ENCODE measurements at places on chromosomes 7 and 10. TPM values are rescaled to one million over a fixed set of nuclear protein-coding genes. Genes with fewer than 3 reads are reported as not detected.

- DNase-seq, result no peak
Observed at GRCh38 chr10:110275128-110275729, 29.5 kb downstream of the SMNDC1 start.

DNA sequence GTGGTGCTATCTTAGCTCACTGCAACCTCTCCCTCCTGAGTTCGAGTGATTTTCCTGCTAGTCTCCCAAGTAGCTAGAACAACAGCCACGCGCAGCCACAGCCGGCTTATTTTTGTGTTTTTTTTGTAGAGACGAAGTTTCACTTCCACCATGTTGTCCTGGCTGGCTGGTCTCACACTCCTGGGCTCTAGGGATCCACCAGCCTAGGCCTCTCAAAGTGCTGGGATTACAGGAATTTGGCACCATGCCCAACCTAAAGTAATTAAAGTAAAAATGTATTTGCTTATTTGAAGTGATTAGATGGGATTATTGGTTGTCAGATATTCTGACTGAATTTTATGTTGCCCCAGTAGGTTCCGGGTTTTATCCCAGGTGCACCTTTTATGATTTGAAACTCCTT lies 22.7 kb downstream of the LUC7L2 start:
- no peak for DNase-seq

- DNase-seq, result no peak
Observed at GRCh38 chr7:1586126-1586826, 16.4 kb upstream of the PSMG3 start.

GRCh38 chr7:2605608-2606538 lies 25.9 kb upstream of the TTYH3 start:
- no peak for DNase-seq

- no peak for DNase-seq
Observed at GRCh38 chr10:62691336-62691735, 113.2 kb upstream of the ADO start.

DNA sequence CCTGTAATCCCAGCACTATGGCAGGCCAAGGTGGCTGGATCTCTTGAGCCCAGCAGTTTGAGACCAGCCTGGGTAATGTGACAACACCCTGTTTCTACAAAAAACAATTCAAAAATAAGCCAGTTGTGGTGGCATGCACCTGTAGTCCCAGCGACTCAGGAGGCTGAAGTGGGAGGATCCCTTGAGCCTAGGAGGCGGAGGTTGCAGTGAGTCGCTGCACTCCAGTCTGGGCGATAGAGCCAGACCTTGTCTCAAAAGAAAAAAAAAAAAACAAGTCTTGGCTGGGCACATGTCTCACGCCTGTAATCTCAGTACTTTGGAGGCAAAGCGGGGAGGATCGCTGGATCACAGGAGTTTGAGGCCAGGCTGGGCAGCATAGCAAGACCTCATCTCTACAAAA lies 74.6 kb upstream of the PDSS1 start:
- no peak for DNase-seq

DNA sequence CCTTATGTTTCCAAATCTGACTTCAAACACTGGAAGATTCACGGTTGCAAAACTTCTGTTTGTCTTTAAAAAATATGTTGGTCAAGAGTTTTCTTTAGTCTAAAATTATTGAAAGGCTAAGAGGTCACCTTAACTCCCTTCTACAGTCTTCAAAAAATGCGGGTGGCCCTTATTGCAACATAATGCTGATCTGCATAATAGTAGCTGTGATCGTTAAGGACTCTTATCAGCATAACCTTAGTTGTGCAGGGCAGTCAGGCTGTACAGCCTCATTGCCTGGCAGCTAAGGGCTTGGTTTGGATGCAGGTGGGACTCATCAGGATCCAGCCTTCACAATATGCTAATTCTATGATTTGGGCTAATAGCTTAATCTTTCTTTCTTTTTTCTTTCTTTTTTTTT lies 15.0 kb downstream of the KIAA1217 start:
- no peak for DNase-seq

- DNase-seq, result no peak
Observed at GRCh38 chr10:42985436-42986316, 91.2 kb upstream of the RET start.

GRCh38 chr10:120172356-120172755 lies 279.8 kb downstream of the SEC23IP start:
- DNase-seq, result no peak

DNA sequence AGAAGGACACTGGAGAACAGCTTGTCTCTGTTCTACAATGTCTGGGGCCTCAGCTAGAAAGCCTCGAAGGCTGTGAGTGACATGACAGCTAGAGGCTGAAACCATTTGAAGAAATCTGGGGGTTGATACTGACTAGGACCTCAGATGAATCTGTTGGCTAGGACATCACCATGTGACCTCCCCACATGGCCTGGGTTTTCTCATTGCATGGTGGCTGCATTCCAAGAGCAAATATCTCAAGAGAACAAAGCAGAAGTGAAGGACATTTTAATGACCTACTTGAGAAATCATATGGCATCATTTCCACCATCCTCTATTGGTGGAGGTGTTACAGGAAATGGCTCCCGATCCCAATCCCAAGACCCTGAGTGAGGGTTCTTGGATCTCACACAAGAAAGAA lies 450.6 kb upstream of the AUTS2 start:
- DNase-seq, result no peak

Gene COBL
- total RNA-seq, result 26.3 TPM

Gene CUZD1
- total RNA-seq, result not detected

Gene IRF5
- 0.53 TPM for total RNA-seq

Gene PRTFDC1
- total RNA-seq, result 13.6 TPM

Gene MYL10
- not detected for total RNA-seq
